ENCODE measurements at places on chromosomes 1 and 21. TPM values are rescaled to one million over a fixed set of nuclear protein-coding genes. Genes with fewer than 3 reads are reported as not detected.

GRCh38 chr21:37670883-37671282 lies 245.4 kb downstream of the KCNJ6 start:
- no peak overlapping the region for H3K27ac ChIP-seq
- no peaks in the 10 kb centered on the region for H3K36me3 ChIP-seq
- H3K4me1 ChIP-seq = peaks cover 1% of the 10 kb centered on the region
- H3K27me3 ChIP-seq = peaks cover 19% of the 10 kb centered on the region

- no peak overlapping the region for H3K27ac ChIP-seq
- peaks cover 50% of the 10 kb centered on the region for H3K27me3 ChIP-seq
- DNase-seq = no peak
- peaks cover 2% of the 10 kb centered on the region for H3K4me1 ChIP-seq
- H3K4me3 ChIP-seq = no peak overlapping the region
These were observed 53.8 kb upstream of the BCL10 start for GRCh38 chr1:85330214-85330631.

DNA sequence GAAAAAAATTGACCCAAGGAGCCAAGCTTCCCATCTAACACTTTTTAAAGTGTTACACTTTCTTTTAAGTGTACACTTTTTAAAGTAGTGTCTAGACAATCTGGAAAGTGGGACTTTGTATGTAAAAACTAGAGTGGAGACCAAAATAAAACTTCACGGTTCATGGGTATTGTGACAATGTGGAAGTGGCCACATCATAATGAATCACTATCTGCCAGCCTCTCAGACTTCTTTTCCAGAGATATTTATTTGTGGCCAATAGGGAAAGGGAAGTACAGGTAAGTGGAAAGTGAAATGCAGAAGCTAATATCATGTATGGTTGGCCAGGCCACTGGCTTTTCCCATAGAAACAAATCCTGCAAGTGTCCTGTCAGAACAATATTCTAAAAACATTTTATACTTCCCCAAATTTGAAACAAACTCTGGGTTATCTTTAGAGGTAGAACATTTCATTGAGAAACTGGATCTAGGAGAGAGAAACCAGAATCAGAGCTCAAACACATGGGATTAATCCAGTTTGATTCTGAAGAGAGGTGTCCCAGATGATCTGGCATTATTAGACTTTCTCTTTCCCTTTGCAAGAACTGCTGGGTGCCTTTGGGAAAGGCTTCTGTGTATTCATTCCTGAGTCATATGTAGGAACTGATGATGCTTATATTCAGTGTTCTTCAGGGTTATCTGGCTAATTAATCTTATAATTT lies 2.0 kb downstream of the TNFSF18 start:
- no peak overlapping the region for H3K27ac ChIP-seq
- DNase-seq = no peak
- no peaks in the 10 kb centered on the region for H3K27me3 ChIP-seq
- no peak overlapping the region for H3K4me3 ChIP-seq
- no peaks in the 10 kb centered on the region for H3K36me3 ChIP-seq

DNA sequence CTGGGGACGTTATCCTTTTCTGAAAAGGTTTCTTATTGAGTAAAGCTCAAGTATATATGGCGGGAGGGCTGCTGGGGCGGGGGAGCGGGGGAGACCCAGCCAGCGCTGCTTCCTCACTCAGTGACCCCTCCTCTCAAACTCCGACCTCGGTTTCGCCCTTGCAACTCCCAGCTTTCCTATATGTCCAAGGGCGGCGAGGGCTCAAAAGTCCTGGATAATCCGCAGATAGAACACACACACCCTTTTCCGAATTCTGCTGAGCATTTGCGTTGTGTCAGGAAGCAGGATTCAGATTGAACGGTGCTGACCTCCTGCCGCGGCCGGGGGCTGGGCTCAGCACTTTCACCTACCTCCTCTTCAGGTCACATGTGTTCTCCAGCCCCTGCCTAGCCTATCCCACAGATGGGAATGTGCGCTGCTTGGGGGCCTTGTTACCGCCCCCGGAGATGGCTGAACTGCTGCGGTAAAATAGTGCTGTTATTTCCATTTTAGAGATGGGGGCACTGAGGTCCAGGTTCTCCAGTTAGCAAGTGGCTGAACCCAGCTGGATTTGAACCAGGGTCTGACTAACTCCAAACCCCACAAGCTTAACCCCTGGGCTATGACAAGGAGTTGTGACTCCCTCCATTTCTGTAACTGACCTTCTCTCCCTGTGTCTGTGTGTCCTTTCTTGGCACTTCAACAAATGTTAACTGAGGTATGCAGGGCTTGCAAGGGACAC lies 795 bp upstream of the AHDC1 start:
- H3K36me3 ChIP-seq = no peaks in the 10 kb centered on the region
- H3K4me1 ChIP-seq = peaks cover 40% of the 10 kb centered on the region
- DNase-seq = no peak
- peak overlapping the region; percentile 97 for H3K4me3 ChIP-seq
- peaks cover 8% of the 10 kb centered on the region for H3K27me3 ChIP-seq

DNA sequence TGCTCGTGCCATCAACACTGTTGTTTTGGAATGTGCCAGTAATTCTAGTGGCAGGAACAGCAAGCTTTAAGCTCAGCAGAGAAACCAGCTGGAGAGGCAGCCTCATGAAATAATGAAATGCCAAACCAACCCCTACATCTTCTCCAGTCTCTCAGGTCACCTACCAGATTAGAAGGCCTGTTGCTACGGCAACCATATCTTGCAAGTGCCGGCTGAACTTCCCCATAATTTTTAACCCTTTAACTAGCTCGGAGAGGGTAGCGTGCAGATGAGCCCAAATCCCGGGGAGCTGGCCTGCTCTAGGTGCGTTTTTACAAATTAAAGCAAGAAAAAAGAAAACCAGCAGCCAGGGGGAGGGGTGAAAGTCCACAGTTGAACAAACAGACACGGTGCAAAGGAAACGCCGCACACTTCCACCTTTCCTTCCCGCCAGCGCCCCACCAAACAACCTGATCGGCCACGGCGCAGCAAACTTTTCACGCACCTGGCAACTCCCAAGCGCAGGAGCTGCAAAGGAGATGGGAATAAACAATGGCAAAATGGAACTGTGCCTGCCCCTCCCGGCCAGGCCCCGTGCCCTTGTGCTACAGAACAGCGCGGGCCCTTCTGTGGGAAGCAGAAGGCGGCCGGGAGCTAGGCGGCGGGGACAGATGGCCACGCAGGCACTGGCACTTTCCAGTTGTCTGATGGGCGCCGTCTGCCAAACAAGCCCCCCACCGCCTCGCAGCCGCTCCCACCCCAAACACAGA lies 50.1 kb downstream of the SSBP3 start:
- DNase-seq = no peak
- H3K27me3 ChIP-seq = no peaks in the 10 kb centered on the region
- peak overlapping the region; percentile 17 for H3K4me3 ChIP-seq
- no peak overlapping the region for H3K27ac ChIP-seq
- peaks cover 9% of the 10 kb centered on the region for H3K36me3 ChIP-seq

DNA sequence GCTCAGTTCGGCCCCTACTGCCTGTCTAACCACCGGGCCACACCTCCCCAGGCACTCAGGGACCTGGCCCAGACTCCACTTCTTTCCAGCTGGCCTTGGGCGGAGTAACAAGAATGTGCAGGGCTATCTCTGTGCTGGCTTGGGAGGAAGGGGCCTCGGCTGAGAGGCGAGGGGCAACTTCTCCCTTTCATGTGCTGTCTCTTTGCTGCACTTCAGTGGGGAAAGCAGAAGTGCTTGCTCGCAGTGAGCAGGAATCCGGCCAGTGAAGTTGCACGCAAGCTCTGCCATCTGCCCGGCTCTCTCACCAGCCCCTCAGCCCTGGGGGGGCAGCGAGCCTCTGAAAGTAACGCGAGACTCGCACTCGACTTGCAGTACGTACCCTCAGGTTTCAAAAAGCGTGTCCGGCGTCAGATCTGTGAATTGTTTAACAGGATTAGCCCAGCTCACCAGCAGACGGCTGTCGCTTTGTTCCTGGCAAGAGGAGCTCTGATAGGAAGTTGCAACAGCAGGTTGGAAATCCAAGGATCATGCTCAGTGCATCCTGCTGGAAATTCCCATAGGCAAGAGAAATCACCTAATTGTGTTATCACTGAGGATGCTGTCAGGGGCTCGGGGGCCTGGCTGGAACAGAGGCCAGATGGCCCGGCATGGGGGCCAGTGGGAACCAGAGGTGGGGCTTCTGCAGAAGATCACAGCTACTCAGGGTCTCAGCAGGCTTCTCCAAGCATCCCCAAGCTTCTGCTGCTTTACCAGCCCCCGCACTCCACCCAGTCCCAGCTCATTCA lies 221.1 kb downstream of the NPHP4 start:
- H3K4me1 ChIP-seq = no peaks in the 10 kb centered on the region
- no peak overlapping the region for H3K4me3 ChIP-seq
- H3K27ac ChIP-seq = no peak overlapping the region

DNA sequence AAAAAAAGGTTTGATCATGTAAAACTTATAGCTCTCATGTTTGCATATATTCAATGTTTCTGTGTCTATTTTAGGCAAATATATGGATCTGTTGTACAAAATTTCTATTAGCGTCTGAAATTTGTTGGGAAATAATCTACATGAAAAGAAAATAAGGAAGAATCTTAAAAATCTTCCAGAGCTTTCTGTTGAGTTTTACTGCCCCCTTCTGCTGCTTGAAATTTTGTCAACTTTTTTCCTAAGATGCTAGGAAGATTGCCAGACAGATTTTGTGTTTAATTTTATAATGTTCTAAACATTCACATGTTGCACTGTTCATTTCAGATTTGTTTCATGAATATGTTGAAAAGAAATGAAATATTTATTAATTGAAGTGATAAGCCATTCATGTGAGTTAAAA lies 2.5 kb upstream of the PTGS2 start:
- no peak overlapping the region for H3K27ac ChIP-seq
- peaks cover 15% of the 10 kb centered on the region for H3K4me1 ChIP-seq
- DNase-seq = no peak
- H3K27me3 ChIP-seq = peaks cover 48% of the 10 kb centered on the region

DNA sequence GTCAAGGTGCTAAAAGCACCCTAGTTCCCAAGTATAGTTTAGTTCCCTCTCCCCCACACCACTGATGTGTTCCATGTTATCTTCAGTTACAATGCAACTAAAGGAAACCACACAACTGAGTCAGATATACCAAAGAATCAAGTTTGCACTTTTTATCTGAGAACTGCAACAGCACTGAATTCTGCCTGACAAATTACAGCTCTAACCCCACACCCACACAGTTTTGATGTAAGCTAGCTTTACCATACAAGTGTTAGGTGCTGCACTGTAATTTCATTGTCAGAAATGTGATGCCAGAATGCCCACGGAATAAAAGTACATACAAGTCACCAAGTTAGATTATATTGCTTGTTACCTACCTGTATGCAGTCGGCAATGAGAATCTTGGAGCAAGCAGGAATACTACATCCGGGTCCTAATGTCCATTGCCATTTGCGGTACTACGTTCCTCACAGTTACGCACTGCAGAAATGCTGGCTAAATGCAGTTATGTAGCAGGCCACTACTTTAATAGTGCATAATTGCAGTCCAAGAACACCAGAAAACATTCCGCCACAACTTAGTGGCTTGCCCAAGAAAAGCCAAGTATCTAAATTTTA lies 12.1 kb downstream of the SFPQ start:
- peak overlapping the region; percentile 3 for H3K27ac ChIP-seq
- peaks cover 68% of the 10 kb centered on the region for H3K4me1 ChIP-seq
- peaks cover 96% of the 10 kb centered on the region for H3K36me3 ChIP-seq
- H3K27me3 ChIP-seq = no peaks in the 10 kb centered on the region
- H3K4me3 ChIP-seq = no peak overlapping the region

GRCh38 chr1:39954324-39954869 lies 548 bp upstream of the MFSD2A start:
- peaks cover 4% of the 10 kb centered on the region for H3K27me3 ChIP-seq
- no peaks in the 10 kb centered on the region for H3K36me3 ChIP-seq
- peak overlapping the region; percentile 84 for H3K4me3 ChIP-seq
- DNase-seq = no peak
- peaks cover 21% of the 10 kb centered on the region for H3K4me1 ChIP-seq

DNA sequence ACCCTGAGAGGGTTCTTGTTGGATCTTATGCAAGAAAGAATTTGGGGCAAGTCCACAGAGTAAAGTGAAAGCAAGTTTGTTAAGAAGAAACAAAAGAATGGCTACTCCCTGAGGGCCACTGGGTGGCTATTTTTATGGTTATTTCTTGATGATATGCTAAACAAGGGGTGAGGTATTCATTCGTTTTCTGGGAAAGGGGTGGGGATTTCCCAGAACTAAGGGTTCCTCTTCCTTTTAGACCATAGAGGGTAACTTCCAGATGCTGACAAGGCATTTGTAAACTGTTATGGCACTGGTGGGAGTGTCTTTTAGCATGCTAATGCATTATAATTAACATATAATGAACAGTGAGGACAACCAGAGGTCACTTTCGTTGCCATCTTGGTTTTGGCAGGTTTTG lies 18.2 kb upstream of the IFI6 start:
- DNase-seq = no peak
- no peak overlapping the region for H3K27ac ChIP-seq
- no peaks in the 10 kb centered on the region for H3K36me3 ChIP-seq
- H3K4me1 ChIP-seq = peaks cover 18% of the 10 kb centered on the region
- H3K27me3 ChIP-seq = peaks cover 2% of the 10 kb centered on the region

GRCh38 chr1:12722626-12723025 lies 6.7 kb downstream of the AADACL3 start:
- peaks cover 5% of the 10 kb centered on the region for H3K27me3 ChIP-seq
- H3K36me3 ChIP-seq = no peaks in the 10 kb centered on the region
- no peak overlapping the region for H3K4me3 ChIP-seq
- no peak overlapping the region for H3K27ac ChIP-seq
- no peaks in the 10 kb centered on the region for H3K4me1 ChIP-seq

DNA sequence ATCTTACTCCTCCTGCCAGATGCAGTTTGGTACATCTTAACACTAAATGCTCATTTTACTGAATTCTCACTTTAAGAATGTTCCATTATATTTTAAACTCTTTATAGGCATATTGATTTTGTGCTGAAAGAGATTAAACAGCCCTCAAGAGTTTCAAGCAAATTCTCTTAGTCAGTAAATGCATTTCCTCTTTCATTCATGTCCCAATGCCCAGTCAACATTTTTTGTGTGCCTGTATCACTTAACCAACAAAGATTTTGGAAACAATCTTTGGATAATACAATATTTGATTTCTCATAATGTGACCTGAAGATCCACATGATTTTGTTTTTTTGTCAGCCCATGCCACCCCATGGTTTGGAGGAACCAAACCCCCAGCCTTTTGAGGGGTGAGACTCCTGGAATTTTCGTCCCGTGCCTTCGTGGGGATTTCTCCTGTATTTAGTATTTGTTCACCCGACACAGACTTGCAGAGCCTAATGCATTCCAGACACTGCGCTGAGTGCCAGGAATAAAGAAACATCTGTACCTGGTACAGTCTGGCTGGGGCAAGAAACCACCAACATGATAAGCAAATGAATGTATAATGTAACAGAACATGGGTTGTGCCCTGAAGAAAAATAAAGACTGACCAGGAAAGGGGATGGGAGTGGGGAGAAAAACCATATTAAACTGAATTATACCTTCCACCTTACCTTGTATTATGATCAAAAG lies 47.1 kb upstream of the ETS2 start:
- H3K27ac ChIP-seq = no peak overlapping the region
- H3K36me3 ChIP-seq = no peaks in the 10 kb centered on the region
- no peak overlapping the region for H3K4me3 ChIP-seq
- no peak for DNase-seq

GRCh38 chr1:39195166-39196111 lies 9.1 kb upstream of the MACF1 start:
- DNase-seq = no peak
- no peaks in the 10 kb centered on the region for H3K36me3 ChIP-seq
- peak overlapping the region; percentile 26 for H3K4me3 ChIP-seq
- peak overlapping the region; percentile 99 for H3K27ac ChIP-seq
- H3K27me3 ChIP-seq = no peaks in the 10 kb centered on the region

- no peaks in the 10 kb centered on the region for H3K36me3 ChIP-seq
- H3K27me3 ChIP-seq = no peaks in the 10 kb centered on the region
- H3K27ac ChIP-seq = no peak overlapping the region
- no peak overlapping the region for H3K4me3 ChIP-seq
- no peaks in the 10 kb centered on the region for H3K4me1 ChIP-seq
These were observed 456.1 kb upstream of the ADAMTS5 start for GRCh38 chr21:27423038-27423437.

The VASH2 gene
- 0.48 TPM for total RNA-seq

The WNT3A gene
- total RNA-seq = not detected

The LIPI gene
- total RNA-seq = not detected

The TMEM269 gene
- total RNA-seq = not detected

The FMN2 gene
- not detected for total RNA-seq

Measured in activated CD4-positive, alpha-beta memory T cell treated with anti-CD3 and anti-CD28 coated beads, Interleukin-2, amount 10 ng/mL, durations not matched to agents 7 days and 5 days (primary cell).